SK-N-DZ (cell line): ENCODE measurements at places on chromosomes 6 and 20.

- no peak for DNase-seq
Observed at GRCh38 chr20:34365765-34366213, 2.7 kb downstream of the ITCH start.

- DNase-seq, result peak; percentile 84
Observed at GRCh38 chr20:50085481-50086365, 27.2 kb downstream of the UBE2V1 start.

DNA sequence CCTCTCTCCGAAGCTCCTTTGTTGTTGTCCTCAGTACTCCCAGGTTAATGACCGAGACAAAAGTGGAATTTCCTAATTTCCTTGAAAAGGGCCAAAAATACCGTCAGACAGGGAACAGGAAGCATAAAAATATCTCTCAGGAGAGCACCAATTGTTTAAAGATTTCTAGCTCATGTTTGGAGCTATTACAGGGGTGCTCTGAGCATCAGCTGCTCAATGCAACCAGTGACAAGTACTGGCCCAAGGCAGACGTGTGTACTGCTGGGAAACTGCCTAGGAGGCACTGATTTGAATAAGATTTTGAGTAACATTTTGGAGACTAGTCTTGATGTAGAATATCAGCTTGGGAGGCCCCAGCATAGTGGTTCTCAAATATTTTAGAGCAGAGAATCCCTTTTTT, 17.3 kb downstream of the LAMA4 start:
- no peak for DNase-seq

GRCh38 chr6:158847012-158847529, 27.9 kb upstream of the EZR start:
- DNase-seq, result no peak

GRCh38 chr20:24109008-24109407, 120.4 kb upstream of the GGTLC1 start:
- DNase-seq, result no peak

DNA sequence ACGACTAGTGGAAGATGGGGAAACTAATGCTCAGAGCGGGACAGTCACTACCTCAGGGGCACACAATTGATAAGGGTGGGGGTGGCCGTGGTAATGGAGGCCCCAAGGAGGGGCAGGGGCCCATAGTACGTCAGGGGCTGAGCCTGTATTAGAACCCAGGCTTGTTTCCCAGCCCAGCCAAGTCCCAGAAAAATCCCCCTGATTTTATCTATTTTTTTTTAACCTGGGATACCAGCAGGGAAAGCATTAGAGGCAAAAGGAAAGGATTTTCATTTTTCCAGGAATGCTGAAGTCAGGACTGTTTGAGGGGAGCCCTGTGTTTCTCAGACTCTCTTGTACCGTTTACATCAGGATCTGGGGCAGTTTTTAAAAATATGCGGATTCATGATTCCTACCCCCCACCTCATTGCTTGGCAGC, 382 bp downstream of the MYH7B start:
- DNase-seq, result no peak

GRCh38 chr20:32302507-32302872, 25.0 kb downstream of the KIF3B start:
- peak; percentile 90 for DNase-seq

GRCh38 chr6:118709859-118710350, 58.5 kb upstream of the CEP85L start:
- no peak for DNase-seq

DNA sequence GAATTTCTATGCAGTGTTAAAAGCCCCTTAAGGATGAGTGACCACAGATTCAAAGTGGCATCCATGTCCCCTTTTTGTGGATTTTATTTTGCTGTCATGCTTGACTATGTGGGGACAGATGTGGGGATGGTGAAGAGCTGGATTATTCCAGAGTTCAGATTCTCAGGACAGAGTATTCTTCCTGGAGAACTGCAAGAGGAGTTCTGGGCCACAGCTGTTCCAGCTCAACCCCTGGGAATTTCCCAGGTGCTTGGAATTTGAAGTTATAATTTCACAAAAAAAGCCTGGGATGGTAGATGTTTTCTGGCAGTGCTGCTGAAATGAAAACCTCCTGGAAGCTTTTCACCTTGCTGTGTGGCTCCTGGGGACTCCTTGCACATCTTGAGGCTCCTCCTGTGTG, 671.8 kb upstream of the MARCKS start:
- no peak for DNase-seq

GRCh38 chr6:89564752-89565427, 73.7 kb downstream of the LYRM2 start:
- no peak for DNase-seq

DNA sequence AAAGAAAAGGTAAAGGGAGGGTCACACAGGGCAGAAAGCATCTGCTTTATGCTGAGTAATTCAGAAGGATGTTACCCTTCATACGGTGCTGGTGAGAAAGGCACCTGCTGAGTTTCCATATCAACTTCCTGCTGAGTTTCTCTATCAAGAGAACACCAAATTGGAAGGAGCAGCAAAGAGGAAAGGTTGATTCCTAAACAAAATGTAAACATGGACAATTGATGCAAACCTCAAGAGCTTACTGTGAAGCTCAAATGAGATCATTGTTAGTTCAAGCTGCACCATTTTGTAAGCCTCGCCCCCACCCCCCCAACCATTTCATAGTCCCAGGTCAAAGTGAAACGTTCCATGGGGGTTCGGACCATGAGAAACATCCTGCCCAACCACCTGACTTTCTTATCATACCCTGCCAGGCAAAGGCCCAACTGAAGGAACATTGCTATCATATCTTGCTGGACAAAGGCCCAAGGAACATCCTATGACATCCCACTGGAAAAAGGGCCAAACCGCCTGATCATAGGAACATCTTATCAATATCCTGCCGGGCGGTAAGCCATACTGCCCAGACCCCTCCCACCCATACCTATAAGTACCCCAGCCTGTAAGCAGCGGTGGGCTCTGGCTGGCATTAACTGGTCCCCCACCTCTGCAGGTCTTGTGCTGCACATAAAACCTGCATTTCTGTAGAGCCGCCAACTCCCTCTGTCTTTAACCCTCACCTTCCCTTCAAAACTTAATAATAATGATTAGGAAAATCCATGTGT, 171.6 kb downstream of the UBE3D start:
- no peak for DNase-seq

DNA sequence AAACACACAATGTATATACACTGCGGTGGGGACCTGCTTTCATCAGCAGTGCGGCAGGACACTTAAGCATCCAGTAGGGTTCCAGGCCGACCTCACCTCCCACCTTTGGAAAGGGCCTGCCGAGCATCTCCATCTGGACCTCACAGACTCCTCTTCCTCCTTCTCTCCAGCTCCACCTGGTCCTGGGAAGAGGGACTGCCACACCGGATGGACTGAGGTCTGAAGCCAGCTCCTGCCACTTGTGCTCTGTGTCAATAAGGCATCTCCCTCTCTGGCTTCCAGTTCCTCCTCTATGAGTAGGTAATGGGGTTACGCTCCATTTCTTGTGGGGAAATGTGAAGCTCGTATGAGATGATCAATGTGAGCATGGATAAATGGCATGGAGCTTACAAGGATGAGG, 19.1 kb upstream of the NNAT start:
- peak; percentile 86 for DNase-seq

DNA sequence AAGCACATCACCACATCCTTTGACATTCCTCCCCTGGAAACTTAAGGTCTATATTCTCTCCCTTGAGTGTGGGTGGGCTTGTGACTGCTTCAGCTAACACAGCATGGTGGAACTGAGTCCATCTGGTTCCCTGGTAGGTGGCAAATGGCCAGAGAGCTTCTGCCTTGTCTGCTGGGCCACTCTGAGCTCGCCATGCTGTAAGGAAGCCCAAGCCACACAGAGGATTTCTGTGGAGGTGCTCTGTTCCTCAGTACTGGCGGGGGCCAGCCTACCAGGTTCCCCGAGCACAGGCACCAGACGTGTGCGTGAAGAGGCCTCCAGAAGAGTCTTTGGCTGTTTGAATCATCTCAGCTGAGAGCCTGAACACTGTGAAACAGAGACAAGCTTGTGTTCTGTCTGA, 41.6 kb upstream of the PMEPA1 start:
- DNase-seq, result no peak

- DNase-seq, result no peak
Observed at GRCh38 chr6:21800948-21801438, 207.4 kb downstream of the SOX4 start.

- no peak for DNase-seq
Observed at GRCh38 chr6:103167345-103168071, 1692.2 kb downstream of the HACE1 start.

GRCh38 chr20:257419-257818, at the start of gene DEFB132:
Gene DEFB132, plus strand, starts transcription at chr20:257724. Its CDS starts 55 bp downstream, at chr20:257779.
- DNase-seq, result no peak

GRCh38 chr20:2124564-2125213, 23.1 kb downstream of the STK35 start:
- DNase-seq, result no peak

GRCh38 chr6:3421791-3422434, 34.9 kb downstream of the SLC22A23 start:
- DNase-seq, result no peak

- no peak for DNase-seq
Observed at GRCh38 chr6:88120635-88121034, 45.5 kb downstream of the CNR1 start.

- DNase-seq, result no peak
Observed at GRCh38 chr20:11261533-11262000, 587.8 kb upstream of the JAG1 start.

- no peak for DNase-seq
Observed at GRCh38 chr6:146884728-146885127, 286.0 kb downstream of the ADGB start.

- DNase-seq, result no peak
Observed at GRCh38 chr6:14193524-14193923, 76.0 kb downstream of the CD83 start.

GRCh38 chr20:49399329-49399728, 83.1 kb downstream of the KCNB1 start:
- DNase-seq, result no peak

GRCh38 chr6:46491628-46492547, 639 bp upstream of the RCAN2 start:
- DNase-seq, result no peak
